ENCODE measurements at places on chromosomes 11 and 22. TPM values are rescaled to one million over a fixed set of nuclear protein-coding genes. Genes with fewer than 3 reads are reported as not detected.

MRPL21 gene
- total RNA-seq: 65.5 TPM

SLC16A8 gene
- not detected for total RNA-seq

MMP8 gene
- total RNA-seq: not detected

KRTAP5-1 gene
- not detected for total RNA-seq

TEAD1 gene
- total RNA-seq: 18.7 TPM

ZNF74 gene
- 7.8 TPM for total RNA-seq

ANAPC15 gene
- 40.7 TPM for total RNA-seq

OR51I1 gene
- not detected for total RNA-seq

MICAL3 gene
- total RNA-seq: 21.7 TPM

VSIG10L2 gene
- total RNA-seq: not detected

RRAS2 gene
- 103 TPM for total RNA-seq

CXCR5 gene
- not detected for total RNA-seq

CWC15 gene
- 41.6 TPM for total RNA-seq

APOBEC3G gene
- 11.9 TPM for total RNA-seq

POU2AF1 gene
- total RNA-seq: not detected

ARHGAP8 gene
- total RNA-seq: not detected

COMMD9 gene
- 83.9 TPM for total RNA-seq

DUSP8 gene
- total RNA-seq: 3.3 TPM

OR8A1 gene
- total RNA-seq: not detected

PAK1 gene
- 1.4 TPM for total RNA-seq

GUCY1A2 gene
- 0.05 TPM for total RNA-seq

BBS1 gene
- total RNA-seq: 17.3 TPM

RIBC2 gene
- total RNA-seq: 0.84 TPM

APOL1 gene
- total RNA-seq: 40.8 TPM

FOSL1 gene
- 125 TPM for total RNA-seq

TMEM45B gene
- total RNA-seq: 0.07 TPM

FIBIN gene
- total RNA-seq: not detected

MMP7 gene
- total RNA-seq: not detected

RHOD gene
- total RNA-seq: 26.0 TPM

TBX1 gene
- 14.5 TPM for total RNA-seq

C11orf16 gene
- not detected for total RNA-seq

APOBEC3H gene
- total RNA-seq: 0.20 TPM

CCDC188 gene
- total RNA-seq: 8.3 TPM

CHST1 gene
- total RNA-seq: 3.9 TPM

APOBEC3A gene
- total RNA-seq: not detected

C11orf42 gene
- not detected for total RNA-seq

SELENOM gene
- 105 TPM for total RNA-seq

DEUP1 gene
- not detected for total RNA-seq

PLA2G3 gene
- not detected for total RNA-seq

OR8K5 gene
- not detected for total RNA-seq

KIF18A gene
- total RNA-seq: 11.8 TPM

CPT1B gene
- 0.60 TPM for total RNA-seq

STK33 gene
- total RNA-seq: 1.3 TPM

GAB2 gene
- 15.9 TPM for total RNA-seq

OSM gene
- not detected for total RNA-seq

OR51B4 gene
- not detected for total RNA-seq

CEP57 gene
- total RNA-seq: 28.2 TPM

MS4A3 gene
- total RNA-seq: not detected

UCP3 gene
- 0.07 TPM for total RNA-seq

SMIM35 gene
- total RNA-seq: not detected

CNIH2 gene
- total RNA-seq: not detected

RAB38 gene
- total RNA-seq: 12.3 TPM

PAMR1 gene
- 0.10 TPM for total RNA-seq

TST gene
- total RNA-seq: 40.8 TPM

ACTN3 gene
- not detected for total RNA-seq

DDX25 gene
- total RNA-seq: not detected

CAPRIN1 gene
- 166 TPM for total RNA-seq

CARD18 gene
- not detected for total RNA-seq

All from mammary microvascular endothelial cell (primary cell).